Brain microvascular endothelial cell (primary cell): ENCODE measurements at places on chromosomes 3 and 15.

GRCh38 chr15:26670116-26670515 lies 102.8 kb downstream of the GABRB3 start:
- no peak for DNase-seq

DNA sequence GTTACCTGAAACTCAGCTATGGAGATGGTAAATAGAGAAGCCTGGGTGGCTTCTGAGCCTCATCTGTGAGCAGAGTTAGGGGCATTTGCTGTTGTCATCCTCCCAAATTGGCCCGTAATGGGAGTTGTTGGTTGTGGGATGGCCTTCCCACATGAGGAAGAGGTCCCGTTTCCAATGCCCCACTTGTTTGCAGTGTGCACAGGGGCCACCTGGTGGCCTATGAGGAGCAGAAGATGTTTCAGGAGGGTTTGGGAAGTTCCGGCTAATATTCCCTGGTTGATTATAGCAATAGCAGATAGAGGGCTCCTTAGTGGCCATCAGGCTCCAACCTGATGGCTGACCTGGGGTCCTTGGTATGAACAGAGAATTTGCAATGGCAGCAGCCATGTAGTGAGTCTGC lies 1546.5 kb downstream of the OTOL1 start:
- peak; percentile 13 for DNase-seq

GRCh38 chr15:56281145-56281544 lies 37.5 kb upstream of the RFX7 start:
- DNase-seq, result no peak

DNA sequence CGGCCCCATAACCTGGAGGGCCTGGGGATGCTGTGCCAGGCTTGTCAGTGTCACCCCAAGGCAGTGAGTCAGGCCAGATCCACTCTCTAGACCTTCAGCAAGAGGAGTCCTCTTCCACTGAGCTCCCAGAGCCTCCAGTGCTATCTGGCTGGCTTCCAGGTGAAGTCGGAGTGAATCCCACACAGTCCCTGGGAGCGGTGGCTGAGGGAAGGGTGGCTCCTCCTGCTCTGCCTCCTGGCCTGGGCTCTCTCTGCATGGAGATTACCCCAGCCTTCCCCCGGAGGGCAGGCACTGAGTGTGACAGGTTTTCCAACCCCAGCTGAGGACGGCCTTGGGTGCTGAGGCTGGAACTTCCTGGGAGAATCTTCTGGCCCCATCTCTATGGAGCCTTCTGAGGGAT lies 82.7 kb downstream of the EPHB1 start:
- no peak for DNase-seq

GRCh38 chr15:45435124-45435903 lies 57.0 kb upstream of the GATM start:
- no peak for DNase-seq

DNA sequence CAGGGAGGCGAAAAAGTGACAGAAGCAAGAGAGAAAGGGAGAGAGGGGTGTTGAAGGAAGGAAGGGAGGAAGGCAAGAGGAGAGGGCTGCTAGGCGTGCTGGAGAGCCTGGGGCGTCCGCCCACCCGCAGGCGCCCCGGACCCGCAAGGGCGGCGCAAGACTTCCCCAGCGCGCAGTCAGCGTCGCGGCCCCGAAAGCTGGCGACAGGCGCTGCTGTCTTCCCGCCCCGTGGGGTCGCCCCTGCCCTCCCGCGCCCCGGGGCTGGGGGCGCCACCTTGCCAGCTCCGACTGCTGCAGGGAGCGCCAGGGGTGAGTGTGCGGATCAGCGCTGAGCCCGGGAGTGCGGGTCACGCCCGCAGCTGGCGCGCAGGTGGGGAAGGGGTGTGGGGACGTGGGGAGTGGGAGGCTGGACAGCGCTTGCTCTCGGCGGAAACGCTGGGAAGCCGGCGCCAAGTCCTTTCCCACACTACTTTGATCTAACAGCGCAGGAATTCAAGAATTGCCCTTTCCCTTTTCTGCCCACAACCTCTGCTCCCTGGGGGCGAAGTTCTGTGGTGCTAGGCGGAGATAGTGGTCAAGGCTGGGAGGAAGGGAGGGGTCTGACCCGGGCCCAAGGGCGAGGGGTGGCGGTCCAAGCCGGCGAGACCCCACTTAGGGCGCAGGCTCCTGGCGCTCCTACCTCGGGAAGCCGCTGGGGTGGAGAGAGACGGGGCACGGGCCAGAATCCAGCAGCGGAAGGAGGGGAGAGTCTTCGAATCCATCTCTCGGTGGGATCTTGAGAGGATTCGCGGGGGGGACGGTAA lies 266.1 kb downstream of the CGGBP1 start:
- DNase-seq, result peak; percentile 33

DNA sequence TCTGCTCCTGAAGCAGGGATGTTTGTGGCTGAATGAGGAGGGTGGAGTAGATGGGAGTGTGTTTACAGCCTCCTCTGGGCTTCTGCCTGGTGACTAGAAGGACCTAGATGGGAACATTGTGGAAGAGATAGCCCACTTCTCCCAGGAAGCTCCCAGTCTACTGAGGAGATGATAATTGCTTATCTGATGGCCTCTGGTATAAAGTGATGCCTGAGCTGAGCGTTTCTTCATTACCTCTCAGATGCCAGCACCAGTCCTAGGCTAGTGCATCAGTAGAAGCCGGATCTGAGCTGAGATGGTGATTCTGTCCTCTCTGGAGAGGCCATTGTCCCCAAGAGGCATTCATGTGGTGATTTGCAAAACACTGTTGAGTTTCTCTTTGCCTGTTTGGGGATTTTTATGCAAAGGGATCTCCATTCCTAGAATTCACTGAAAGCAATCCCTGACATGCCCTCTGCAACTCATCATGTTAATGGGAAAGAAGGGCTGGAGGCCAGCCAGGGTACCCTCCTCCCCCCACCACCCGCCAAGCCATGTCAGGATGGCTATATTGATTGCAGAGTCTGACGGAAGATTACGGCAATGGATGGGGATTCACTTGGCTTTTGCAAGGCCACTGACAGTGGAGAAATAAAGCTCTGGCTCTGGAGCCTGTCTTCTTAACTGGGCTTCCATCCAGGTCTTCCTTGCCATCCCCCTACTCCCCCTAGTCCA lies 166.4 kb upstream of the ROPN1 start:
- no peak for DNase-seq

DNA sequence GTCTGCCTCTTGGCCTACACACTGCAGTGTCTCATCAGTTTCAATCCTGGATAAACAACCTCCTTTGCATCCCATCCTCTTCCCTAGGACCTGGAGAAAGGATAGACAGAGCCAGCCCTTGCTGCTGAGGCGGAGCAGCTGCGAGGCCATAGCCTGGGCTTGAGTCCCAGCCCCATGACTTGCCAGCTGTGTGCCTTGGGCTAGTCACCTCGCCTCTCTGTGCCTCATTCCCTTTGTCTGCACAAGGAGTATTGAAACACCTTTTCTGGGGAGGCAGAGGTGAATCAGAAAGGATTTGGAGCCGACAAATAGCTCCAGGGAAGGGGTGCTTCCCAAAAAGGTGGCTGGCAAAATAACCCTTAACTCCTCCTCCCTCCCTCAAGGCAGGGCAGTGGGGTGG lies 65.0 kb upstream of the SLC6A1 start:
- DNase-seq, result no peak

DNA sequence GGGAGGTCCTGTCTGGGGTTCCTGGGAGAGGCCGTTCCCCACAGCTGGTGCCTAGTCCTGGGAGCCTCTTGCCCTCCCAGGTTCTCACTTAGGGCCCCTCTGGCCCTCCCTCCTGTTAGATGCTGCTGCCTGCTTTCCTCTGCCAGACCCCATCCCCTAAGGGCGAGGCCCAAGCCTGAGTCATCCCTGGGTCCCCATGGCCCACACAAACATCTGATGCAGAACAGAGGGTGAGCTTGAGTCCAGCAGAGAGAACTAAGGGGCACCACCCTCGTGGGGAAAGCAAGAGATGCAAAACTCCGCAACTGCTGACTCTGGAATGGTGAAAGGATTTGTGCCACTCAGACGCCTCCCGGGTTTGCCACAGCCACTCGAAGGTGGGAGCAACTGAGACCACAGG lies 58.8 kb upstream of the TRPM1 start:
- no peak for DNase-seq

DNA sequence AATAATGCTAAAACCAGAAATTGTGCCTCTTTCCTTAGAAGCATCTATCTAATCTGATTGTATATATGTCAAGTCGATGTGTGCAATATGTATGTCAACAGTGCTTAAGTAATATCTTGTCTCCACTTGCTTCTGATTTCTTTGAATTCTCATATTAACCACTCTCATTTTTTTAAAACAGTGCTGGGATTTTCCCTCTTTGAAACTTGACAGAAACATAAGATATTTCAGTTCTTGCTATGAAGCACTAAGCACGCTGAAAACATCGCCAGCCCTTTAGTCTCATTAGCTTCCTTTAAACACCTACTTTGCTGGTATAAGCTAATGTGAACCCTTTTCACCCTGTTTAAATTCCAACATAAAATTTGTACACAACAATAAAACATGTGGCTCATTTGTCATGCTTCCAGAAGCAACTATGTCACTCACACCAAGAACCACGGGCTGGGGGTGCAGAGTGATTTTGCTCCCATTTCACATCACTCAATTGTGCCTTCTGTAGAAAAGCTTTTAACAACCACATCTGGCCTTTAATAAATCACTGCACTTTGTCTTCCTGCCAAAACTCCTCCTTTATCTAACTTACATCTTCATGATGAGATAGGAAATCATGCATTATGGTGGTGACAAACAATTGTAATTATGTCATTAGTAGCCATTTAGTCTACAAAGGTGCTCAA lies 185.2 kb downstream of the FOXP1 start:
- no peak for DNase-seq

- no peak for DNase-seq
These were observed 47.0 kb upstream of the RBP1 start for GRCh38 chr3:139586420-139587017.

GRCh38 chr3:27553886-27554540 lies 69.8 kb upstream of the SLC4A7 start:
- DNase-seq, result no peak

GRCh38 chr3:16286161-16286560 lies 21.1 kb downstream of the OXNAD1 start:
- no peak for DNase-seq

GRCh38 chr3:179068779-179069530 lies 2.7 kb downstream of the ZMAT3 start:
- DNase-seq, result no peak

DNA sequence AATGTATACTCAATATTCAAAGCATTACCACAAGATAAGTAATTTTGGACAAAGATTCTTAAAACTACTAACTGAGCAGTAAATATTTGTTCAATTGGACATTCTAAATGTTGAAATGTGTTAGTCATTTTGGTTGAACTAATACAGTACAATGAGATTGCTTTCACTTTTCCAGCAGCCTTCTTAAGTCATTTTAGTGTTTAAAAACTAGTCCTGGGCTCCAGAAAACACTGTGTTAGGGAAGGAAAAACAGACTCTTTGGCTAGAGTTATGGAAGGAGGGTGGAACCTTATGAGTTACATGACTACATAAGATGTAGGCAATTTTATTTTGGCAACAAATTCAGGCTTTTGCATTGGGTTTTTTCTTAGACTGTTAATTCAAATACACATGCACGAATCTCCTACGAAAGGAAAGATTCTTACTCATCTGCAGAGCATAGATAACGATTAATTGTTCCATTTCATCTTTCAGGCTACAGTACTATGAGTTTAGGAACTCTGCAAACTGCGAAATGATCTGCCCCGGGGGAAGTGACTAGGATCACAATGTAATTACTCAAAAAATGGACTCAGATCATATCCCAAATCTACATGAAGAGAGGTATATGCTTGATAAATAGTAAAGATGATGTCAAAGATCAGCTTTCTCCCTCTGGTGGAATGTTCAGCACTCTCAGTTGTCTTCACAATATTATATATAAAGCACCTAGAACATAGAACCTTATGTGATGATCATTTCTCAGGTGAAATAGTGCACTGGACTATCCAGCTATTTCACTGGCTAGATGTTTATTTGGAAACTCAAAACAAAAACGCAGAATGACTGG lies 492.8 kb upstream of the MDFIC2 start:
- DNase-seq, result no peak

GRCh38 chr15:76339305-76340197 lies 3.0 kb downstream of the ISL2 start:
- DNase-seq, result no peak

DNA sequence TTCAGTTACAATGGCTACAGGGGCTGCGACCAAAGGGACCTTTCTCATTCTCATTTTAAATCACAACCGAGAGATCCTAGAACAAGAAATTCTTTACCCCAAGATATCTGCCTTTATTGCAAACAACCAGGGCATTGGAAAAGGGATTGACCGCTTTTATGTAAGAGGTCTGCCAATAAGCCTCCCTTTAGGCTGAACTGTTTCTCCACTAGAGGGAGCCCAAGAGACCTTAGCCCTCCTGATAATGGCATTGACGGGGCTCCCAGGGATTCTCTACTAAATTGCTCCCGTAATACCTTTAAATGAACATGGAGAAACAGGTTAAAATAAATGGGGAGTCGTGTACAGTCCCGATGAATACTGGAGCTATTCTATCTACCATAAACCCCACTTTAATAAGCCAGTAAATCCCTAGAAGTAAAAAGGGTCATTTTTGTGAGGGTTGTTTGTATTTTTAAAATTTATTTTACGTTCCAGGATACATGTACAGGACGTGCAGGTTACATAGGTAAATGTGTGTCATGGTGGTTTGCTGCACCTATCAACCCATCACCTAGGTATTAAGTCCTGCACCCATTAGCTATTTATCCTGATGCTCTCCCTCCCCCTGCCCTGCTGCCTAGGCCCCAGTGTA lies 7.5 kb upstream of the IGSF10 start:
- peak; percentile 69 for DNase-seq

- DNase-seq, result no peak
These were observed 89.3 kb upstream of the ST8SIA2 start for GRCh38 chr15:92304223-92304975.

DNA sequence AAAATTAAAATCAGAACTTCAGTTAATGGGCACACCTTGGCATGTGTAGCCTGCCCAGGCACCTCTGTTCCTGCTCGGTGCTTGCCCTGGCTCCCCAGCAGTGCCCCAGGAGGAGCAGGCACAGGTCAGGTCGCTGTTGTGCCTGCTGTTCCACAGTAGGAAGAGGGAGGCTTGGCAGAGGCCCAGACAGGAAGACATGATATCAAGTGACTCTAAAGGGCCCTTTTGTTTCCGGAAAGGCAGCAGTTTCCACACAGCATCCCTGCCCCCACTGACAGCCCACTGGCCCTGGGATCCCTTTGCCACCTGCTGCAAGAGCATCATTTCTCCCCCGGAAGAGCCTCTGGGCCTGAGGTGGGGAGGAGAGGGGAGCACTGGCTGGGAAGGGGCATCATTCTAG lies 40.5 kb upstream of the HES1 start:
- DNase-seq, result no peak

DNA sequence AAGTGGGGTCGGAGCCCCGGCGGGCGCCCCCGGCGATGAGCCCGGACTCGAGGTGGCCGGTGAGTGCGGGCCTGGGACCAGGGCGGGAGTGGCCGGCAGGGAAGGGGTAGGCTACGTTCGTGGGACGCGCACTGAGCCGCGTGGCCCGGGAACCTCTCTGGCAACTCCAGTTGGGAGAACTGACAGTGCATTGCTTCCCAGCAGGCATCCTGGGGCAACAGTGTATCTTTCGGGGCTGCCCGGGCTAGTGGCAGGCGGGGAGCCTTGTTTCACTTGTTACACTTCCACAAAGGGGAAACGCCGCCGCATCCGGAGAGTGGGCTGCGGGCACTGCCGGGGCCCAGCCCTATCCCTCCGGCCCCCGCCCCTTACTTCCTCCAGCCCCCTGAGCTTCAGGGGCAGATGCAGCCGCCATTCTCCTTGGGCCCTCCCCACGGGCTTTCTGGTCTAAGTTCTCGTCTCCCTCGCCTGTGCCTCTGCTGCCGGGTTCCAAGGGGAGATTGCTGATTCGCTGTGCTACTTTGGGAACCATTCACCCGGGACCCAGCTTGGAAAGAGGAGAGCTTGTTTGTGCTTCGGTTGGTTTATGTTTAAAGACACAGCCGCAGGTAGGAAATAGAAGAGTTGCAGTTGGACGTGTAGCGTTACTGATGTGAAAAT lies 675 bp downstream of the BRPF1 start:
- no peak for DNase-seq
